Gastrocnemius medialis (tissue), 4 donors: ENCODE measurements at places on chromosomes 16 and 17. TPM values are rescaled to one million over a fixed set of nuclear protein-coding genes. Genes with fewer than 3 reads are reported as not detected.

DNA sequence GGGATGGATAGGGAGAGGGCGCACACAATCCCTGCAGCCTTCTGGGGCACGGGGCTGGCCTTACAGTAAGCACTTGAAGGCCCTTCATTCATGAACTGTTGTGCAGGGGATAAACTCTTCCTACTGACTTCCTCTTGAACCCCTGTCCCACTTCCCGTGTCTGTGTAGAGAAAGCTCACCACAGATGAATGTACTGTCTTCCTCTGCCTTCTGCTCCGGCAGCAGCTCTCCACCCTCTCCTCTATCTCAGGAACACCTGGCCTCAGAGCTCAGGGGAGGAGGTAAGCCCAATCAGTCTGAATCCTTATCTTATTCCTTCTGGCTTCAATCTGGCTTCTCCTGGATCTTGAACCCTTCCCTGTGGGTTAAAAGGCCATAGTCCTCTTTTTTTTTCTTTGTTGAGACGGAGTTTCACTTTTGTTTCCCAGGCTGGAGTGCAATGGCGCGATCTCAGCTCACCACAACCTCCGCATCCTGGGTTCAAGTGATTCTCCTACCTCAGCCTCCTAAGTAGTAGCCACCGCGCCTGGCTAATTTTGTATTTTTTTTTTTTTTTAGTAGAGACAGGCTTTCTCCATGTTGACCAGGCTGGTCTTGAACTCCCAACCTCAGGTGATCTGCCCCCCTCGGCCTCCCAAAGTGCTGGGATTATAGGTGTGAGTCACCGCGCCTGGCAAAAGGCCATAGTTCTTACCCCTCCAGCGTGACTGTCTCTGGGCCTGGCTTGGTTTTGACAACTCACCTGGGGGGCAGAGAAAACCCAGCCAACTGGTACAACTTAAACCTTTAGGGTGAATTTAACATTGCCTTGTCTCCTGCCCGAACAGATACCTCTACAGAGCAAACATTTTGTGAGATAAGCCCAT is 7.2 kb upstream of the SLC52A1 start:
- H3K27me3 ChIP-seq, result no peaks in the 10 kb centered on the region
- H3K4me3 ChIP-seq, result no peak overlapping the region
- no peak for DNase-seq
- H3K4me1 ChIP-seq, result no peaks in the 10 kb centered on the region

- no peaks in the 10 kb centered on the region for H3K4me1 ChIP-seq
- no peaks in the 10 kb centered on the region for H3K27me3 ChIP-seq
- peaks cover 74% of the 10 kb centered on the region for H3K36me3 ChIP-seq
Observed at GRCh38 chr17:18877104-18877645, 19.2 kb downstream of the PRPSAP2 start.

GUCY2D gene
- not detected for total RNA-seq

GRCh38 chr17:67011527-67012175 is 32.7 kb upstream of the CACNG1 start:
- H3K4me3 ChIP-seq, result no peak overlapping the region
- H3K27me3 ChIP-seq, result no peaks in the 10 kb centered on the region
- no peaks in the 10 kb centered on the region for H3K4me1 ChIP-seq

DNA sequence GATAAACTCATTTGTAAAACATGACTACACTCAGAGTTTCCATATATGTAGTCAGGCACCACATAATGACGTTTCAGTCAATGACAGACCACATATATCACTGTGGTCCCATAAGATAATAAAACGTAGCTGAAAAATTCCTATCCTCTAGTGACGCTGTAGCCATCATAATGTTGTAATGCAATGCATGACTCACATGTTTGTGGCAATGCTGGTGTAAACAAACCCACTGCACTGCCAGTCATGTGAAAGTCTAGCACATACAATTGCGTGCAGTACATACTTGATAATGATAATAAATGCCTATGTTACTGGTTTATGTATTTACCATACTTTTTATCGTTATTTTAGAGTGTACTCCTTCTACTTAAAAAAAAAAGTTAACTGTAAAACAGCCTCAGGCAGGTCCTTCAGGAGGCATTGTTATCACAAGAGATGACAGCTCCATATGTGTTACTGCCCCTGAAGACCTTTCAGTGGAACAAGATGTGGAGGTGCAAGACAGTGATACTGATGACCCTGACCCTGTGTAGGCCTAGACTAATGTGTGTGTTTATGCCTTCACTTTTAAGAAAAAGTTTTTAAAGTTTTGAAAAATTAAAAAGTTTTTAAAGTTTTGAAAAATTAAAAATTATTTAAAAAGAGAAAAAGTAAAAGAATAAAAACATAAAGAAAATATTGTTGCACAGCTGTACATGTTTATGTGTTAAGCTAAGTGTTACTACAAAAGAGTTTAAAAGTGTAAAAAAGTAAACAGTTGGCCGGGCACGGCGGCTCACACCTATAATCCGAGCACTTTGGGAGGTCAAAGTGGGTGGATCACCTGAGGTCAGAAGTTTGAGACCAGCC is 9.0 kb downstream of the STAT5B start:
- no peak overlapping the region for H3K4me3 ChIP-seq
- peak; percentile 59 for DNase-seq
- H3K4me1 ChIP-seq, result peaks cover 43% of the 10 kb centered on the region
- no peaks in the 10 kb centered on the region for H3K36me3 ChIP-seq
- H3K27ac ChIP-seq, result peak overlapping the region; percentile 58
- no peaks in the 10 kb centered on the region for H3K27me3 ChIP-seq

GRCh38 chr16:87053016-87053982 is 263.9 kb downstream of the C16orf95 start:
- peaks cover 18% of the 10 kb centered on the region for H3K27me3 ChIP-seq
- no peak overlapping the region for H3K4me3 ChIP-seq
- H3K4me1 ChIP-seq, result no peaks in the 10 kb centered on the region
- no peak for DNase-seq
- H3K36me3 ChIP-seq, result no peaks in the 10 kb centered on the region
- no peak overlapping the region for H3K27ac ChIP-seq
